ENCODE measurements at places on chromosomes 1 and 21.
A peak's percentile ranks its signal among the peaks of the same experiment; 100 is the strongest.

DNA sequence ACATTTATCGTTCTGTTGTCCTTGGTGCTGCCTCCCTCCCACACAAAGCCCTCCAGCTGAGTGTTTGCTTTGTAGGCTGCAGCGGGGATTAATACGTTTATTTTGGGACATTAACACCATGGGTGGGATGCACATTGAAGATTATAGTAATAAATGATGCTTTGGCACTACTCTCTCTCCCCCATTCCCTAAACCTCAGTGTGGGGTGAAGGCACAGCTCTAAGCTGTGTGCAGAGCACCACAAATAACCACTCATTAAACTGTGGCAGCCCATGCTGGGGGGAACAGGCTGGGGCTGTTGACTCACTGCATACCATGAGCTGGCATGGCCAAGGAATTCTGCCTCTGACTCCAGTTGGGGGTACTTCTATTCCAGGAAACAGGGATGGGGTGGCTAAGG, 7.7 kb downstream of the PCP4L1 start:
- no peak for DNase-seq

GRCh38 chr21:33761441-33762036, 119.2 kb downstream of the ITSN1 start:
- no peak for DNase-seq

GRCh38 chr1:206608108-206608698, 4.1 kb downstream of the EIF2D start:
- DNase-seq = peak; percentile 47

DNA sequence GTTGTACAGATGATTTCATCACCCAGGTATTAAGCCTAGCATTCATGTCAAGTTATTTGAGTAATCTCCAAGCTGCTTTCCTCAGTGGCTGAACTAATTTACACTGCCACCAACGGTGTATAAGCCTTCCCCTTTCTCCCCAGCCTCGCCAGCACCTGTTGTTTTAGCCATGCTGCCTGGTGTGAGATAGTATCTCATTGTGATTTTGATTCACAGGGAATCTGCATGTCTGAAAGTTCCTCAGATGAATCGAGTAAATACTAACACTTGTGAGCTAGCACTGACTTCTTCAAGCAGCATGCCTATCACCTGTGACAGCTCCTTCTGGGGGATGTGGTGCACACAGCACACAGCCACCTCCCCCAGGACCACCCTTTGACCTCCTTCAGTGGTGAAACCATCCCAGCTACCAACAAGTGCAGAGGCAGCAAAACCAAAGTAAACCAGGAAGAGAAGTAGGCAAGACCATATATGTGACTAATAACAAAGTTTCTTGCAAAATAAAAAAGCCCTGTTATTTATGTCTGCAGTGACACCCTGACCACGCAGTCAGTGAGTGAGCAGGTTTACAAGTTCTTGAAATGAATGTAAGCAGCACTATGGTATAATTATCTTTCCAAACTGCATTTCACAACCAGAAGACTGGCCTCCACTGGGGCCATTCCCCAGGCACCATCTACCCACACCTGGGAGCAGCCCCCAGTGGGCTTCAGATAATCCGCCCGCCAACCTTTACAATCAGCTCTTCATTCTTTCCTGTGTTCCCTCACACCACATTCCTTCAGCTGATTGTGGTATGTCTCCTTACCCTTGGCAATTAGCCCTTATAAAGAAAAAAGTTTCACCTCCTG, 173.8 kb downstream of the ETS2 start:
- no peak for DNase-seq

GRCh38 chr1:22204989-22205913, 62.4 kb upstream of the WNT4 start:
- DNase-seq = no peak

DNA sequence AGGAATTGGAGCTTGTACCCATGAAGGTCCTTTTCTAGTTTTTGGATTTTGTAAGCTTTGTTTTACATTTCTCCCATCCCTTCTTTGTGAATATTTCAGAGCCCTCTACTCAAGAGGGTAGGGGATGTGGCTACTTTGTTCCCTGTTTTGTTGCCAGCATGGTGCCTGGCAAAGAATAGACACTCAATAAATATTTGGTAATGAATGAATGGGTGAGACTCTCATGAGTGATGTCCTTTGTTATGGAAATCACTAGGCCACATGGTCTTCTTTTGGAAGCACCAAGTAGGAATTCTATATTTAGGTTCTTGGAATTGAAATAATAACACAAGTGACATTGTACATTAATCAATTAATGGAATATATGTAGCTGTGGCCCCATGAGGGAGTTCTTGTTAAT, 26.8 kb upstream of the ATP5PO start:
- no peak for DNase-seq

DNA sequence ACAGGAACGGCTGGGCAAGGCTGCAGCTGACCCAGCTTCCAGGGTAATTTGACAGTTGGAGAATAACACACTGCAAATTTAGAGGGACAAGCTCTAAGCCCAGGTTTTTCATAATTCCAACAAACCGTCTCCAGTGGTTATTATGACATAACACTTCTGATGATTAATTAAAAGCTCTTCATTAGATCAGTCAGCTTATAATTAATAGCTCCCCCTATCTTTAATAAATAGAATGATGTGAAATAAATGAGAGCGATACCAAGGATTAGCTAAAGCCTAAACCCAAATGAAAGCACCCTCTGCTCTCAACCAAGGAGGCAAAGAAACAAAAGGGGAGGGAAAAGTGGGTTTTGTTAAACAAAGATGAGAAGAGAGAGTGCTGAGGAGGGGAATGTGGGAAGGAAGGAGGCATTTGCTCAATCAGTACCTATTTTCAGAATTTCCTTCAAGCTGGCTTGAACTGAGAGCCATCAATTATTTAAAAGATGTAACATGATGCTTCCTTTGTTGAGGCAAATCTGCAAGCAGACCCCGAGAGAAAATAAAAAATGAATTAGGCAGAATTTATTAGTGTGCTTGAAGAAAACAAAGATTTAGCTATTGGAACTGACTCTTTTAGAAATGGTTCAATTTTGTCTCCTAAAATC, 221.8 kb upstream of the ESRRG start:
- no peak for DNase-seq

DNA sequence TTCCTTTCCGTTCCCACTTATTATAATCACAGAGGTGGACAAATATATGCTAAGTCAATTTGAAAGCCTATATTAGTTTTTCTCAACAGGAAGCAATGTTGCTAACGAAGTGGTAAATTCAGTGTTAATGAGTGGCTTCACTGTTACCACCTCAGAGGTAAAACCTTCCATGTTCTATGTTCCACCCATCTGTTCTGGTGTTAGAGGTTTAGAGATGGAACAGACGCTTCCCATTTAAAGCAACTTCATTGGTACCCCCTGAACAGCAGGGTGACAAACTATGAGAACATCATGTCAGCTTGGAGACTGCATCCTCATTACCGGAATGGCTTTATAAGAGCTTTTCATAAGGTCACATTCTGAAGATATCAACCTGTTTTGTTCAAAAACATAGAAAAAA, 77.9 kb downstream of the ZNF644 start:
- no peak for DNase-seq

DNA sequence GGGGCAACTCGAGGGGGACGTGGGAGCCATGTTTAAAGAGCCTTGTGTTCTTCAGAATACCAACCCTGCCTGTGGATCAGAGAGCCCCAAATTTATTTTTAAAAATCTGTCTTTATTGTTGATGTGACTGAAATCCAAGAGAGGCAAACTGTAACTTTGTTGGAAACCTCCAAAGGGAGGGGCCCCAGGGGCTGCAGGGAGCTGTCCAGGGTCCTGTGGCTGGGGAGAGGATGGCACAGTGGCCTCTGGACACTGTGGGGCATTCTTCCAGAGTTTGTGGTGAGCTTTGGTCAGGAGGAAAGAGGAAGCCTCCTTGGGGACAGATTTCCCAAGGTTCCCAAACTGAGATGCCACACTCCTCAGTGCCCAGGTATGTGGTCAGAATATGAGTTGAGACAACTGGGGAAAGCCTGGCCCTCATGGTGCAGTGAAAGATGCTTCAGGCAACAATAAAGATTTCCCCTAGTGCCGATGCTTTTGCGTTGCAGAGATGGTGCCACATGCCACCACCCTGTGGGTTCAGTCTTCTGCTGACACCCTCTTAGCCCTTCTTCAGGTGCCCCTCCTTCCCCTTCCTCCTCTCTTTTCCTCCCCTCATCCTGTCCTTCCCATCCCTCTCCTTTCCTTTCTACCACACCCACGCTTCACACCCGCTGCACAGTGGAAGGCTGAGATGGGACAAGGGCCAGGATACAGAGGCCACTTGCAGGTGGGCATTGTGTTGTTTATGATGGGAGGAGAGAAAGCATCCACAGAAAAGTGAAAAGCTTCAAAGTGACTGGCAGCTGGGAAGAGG, 122.1 kb downstream of the UCK2 start:
- no peak for DNase-seq

All from NCI-H1436 (cell line).